Endothelial cell of umbilical vein (primary cell): ENCODE measurements at places on chromosomes 7 and 10. TPM values are rescaled to one million over a fixed set of nuclear protein-coding genes. Genes with fewer than 3 reads are reported as not detected.

The CYTH3 gene
- 11.1 and 11.2 TPM in 2 replicates for total RNA-seq

The RTKN2 gene
- 4.8 and 5.5 TPM in 2 replicates for total RNA-seq

The ENO4 gene
- not detected in 2 replicates for total RNA-seq

DNA sequence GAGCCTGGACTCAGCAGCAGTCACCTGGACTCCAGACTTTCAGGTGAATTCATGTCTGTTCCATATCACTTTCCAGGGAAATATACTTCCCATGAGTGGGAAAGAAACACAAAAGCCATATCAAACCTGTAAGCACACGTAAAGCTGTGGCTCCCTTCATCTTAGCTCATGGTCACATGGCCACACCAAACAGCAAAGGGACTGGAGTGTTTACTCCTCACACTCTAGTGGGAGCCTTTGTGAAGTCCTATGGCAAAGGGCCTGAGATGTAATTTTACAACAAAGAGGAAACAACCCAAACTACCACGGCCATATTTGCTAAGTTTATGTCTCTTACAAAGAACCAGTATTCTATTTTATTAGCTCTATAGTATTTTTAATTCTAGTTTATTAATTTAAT is 16.3 kb downstream of the SFTPA1 start:
- no peak for DNase-seq
- no peak overlapping the region for H3K27ac ChIP-seq
- H3K36me3 ChIP-seq, result no peaks in the 10 kb centered on the region
- H3K27me3 ChIP-seq, result no peaks in the 10 kb centered on the region
- no peak overlapping the region for H3K4me3 ChIP-seq
- no peaks in the 10 kb centered on the region for H3K4me1 ChIP-seq
